Skeletal muscle cell (primary cell): ENCODE measurements at places on chromosomes 5 and 9.

DNA sequence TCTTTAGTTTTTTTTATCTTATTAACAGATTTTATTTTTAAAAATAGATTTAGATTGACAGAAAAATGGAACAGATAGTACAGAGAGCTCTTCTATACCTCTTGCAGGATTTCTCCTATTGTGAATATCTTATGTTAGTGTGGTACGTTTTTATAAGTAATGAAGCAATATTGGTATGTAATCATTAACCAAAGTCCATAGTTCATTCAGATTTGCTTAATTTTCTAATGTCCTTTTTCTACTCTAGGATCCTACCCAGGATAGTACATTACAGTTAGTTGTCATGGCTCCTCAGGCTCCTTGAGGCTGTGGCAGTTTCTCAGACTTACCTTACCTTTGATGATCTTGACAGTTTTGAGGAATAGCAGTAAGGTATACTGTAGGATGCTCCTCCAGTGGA lies 30.4 kb downstream of the PPP2R2B start:
- DNase-seq: no peak

GRCh38 chr9:134071149-134071548 lies 3.3 kb upstream of the BRD3 start:
- DNase-seq: no peak

- peak; percentile 80 for DNase-seq
These were observed 28.2 kb upstream of the RPL26L1 start for GRCh38 chr5:172931001-172931536.

DNA sequence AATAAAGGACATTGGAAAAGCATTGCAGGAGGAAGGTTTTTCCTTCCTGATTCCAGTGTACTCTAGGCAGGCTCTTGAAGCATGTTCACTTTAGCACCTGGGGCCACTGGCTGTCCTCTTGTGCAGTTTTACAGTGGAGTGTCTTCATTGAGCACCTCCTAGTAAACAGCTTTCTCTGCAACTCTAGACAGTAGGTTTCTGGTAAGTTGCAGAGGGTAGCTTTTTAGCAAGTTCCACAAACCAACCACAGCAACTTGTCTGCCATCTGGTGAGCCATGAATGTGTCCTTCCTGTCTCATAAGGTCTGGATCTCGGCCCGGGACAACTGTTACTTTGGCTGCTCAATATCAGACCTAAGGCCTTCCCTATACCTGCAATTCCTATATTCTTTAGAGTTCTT lies 488.0 kb downstream of the MAN2A1 start:
- DNase-seq: no peak

DNA sequence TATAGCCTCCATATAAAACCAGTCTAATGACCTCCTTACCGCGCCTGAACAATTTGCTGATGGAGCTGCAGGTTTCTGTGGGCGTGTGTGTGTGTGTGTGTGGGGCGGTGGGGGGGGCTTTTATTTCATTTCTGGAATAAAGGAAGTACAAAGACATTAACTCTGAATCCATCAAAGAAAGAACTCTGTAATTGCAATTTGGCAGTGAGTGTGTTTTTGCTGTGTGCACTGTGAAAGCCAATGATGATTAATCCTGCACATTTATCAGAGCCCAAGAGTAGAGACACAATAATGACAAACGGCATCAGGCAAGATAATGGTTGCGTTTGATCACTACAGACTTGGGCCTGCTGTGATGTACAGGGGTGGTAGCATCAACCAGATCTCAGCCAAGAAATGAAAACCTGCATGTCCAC lies 29.3 kb upstream of the NDFIP1 start:
- DNase-seq: no peak

- DNase-seq: no peak
These were observed 180.0 kb upstream of the DMAC1 start for GRCh38 chr9:7979611-7980010.

DNA sequence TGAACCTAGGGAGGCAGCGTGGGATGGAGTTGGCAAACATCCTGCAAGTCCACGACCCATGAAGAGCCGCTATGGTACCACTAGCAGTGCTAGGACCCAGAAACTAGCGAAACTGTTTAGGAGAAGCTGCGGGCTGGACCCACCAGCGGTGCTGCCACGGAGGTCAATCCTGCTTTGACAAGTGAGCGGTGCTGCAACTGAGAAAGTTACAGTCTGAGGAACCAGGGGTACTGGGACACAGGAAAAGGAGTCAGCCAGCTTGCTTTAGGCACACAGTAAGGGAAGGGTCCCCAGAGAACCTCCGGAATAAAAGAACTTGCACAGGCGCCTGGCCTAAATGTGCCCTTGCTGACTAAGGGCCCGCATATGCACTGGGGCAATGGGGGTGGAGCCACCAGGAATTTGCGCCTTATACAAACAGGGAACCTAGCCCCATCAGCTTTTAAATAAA lies 23.6 kb upstream of the ANXA2R start:
- no peak for DNase-seq

DNA sequence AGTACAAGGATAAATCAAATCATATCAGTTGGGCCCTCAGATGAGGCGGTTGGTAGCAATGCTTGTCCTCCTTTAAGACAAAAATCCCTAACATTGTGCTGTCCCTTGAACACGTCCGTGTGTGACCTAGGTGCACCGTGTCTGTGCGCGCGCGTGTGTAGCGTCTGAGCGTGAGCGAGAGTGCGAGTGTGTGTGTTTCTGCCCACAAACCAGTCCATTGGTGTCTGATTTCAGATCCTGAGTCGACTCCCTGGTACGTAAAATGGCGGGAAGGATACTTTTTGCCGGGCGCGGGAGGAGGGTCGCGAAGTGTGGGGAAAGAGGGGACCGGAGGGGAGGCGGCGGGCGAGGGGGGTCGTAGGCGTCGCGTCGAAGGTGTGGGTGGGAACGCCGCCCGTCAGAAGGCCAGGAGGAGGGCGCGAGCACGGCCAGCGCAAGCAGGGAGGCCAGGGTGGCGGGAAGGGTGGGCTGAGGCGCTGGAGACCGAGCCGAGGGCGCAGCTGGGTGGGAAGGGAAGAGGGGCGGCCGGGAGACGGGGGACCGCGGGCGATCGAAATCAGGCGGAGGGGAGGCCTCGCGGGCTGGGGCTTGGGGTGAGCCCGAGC lies 8.9 kb downstream of the OTP start:
- DNase-seq: no peak

- DNase-seq: no peak
These were observed 199.1 kb upstream of the SLC30A5 start for GRCh38 chr5:68894673-68895072.

GRCh38 chr9:4117835-4118610 lies 181.8 kb downstream of the GLIS3 start:
- DNase-seq: no peak

- no peak for DNase-seq
These were observed 22.7 kb downstream of the CLTA start for GRCh38 chr9:36213387-36213786.

GRCh38 chr9:441126-441525 lies 226.5 kb downstream of the DOCK8 start:
- DNase-seq: no peak

DNA sequence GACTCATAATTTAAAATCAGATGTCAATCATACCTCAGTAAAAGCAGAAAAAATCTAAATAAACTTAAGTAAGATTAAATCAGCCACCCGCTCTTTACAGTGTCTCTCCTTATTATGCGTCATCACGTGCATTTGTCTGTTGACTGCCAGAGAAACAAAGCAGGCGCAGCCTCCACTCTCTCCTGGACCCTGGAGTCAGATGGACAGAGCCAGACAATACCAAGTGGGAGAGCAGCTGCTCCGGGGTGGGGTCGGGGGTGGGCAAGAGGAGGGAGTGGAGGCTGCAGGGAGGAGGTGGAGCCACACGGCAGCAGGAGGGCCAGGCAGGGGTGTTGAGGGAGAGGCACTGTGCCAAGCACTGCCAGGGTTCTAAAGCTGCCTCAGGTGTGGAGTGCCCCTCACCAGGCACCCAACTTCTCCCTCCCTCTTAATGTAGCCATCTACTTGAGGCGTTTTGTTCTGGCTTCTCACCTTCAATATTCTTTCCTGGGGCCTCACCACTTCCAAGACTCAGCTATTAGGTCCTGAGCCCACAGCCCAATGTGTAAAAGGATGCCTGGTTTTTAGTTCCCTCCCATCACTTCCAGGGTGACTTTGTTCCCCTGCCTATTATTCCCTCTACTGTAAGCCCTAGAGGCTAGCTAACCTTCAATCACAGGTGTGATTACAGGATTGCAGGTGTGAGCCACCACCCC lies 96.3 kb downstream of the GLDC start:
- DNase-seq: no peak

DNA sequence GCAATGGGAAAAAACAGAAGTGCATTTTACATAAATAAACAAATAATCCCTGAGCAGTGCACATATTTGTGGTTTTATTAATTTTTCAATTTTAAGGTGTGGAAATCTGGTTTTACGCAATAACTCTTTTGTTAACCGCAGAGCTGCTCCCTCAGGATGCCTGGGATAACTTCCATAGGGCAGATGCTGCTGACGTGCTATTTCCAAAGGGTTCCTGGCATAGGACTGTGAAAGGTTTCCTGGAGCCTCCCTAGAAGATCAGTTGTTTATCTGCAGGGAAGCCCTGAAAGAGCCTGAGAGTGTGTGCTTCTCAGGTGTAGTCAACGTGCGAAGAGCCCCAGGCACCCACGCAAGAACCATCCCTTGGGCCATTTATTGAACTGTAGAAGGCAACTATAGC lies 443.5 kb downstream of the PLK2 start:
- peak; percentile 55 for DNase-seq

DNA sequence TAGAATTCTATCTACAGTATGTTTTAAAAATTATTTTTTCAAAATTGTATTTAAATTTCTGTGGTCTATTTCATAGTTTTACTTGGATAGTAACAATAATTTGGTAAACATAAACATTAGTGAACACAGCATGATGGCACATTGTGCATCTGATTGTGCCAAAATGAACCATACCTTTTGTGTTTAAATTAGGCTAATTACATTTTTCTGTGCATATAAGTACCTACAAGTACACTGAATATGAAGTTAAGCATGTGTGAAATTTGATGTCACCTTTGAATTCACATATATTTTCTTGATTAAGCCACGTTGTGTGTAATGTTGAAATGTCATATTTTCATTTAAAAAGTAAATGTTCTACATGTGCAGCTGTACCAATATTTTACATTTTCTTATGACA lies 13.4 kb downstream of the PBX3 start:
- DNase-seq: no peak

DNA sequence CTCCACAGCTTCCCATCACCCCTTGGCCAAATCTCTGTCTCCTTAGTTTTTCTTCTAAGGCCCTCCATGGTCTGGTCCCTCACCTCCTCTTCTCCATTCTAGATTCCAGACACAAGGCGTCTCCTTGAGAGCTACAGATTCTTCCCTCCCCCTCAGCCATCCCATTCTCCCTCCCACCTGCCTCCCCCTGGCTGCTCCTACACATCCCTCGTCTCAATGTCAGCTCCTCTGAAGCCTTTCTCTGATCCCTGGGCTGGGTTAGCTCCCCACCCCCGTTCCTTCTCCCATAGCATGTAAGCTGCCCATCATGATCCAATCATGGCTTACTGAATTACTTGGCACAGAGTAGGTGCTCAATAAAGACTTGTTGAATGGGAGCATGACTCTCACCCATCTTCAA lies 69.0 kb downstream of the ANKH start:
- no peak for DNase-seq

GRCh38 chr9:880725-881124 lies 39.2 kb downstream of the DMRT1 start:
- no peak for DNase-seq

DNA sequence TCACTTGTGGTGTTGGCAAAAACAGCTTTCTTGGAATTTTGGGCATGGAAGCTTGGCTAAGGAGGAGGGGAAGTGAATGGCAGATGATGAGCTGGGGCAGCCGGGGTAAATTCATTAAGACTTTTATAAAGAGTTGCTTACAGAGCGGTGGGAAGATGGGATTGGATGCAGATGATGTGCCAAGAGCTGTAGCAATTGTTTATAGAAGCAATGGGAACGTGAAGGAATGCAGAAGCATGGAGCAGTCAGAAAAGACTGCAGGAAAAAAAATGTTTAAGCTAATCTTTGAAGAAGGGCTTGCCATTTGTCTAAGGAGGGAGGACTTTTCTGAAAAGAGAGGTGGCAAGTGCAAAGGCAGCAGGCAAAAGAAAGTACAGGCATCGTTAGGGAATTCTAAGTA lies 86.6 kb upstream of the SHISAL2B start:
- DNase-seq: no peak

- peak; percentile 88 for DNase-seq
These were observed at the start of gene DAB2 for GRCh38 chr5:39424736-39425637. TSS of gene DAB2 (minus strand) at chr5:39424980. CDS start at chr5:39394320, 30,660 bp downstream.
